ENCODE measurements at places on chromosomes 7 and 10. TPM values are rescaled to one million over a fixed set of nuclear protein-coding genes. Genes with fewer than 3 reads are reported as not detected.

Gene TAS2R4
- 0.73 TPM for total RNA-seq

Gene LRRN3
- total RNA-seq: 18.0 TPM

Gene EDRF1
- total RNA-seq: 33.8 TPM

Gene C7orf57
- total RNA-seq: 0.28 TPM

Gene ZNF239
- total RNA-seq: 0.15 TPM

Gene NAT16
- total RNA-seq: not detected

Gene TLX1
- total RNA-seq: not detected
